Motor neuron (in vitro differentiated cells): ENCODE measurements at places on chromosomes 4 and X. TPM values are rescaled to one million over a fixed set of nuclear protein-coding genes. Genes with fewer than 3 reads are reported as not detected.

- ATAC-seq: no peak
Measured at GRCh38 chr4:92254767-92255442, 48.9 kb upstream of the GRID2 start.

DNA sequence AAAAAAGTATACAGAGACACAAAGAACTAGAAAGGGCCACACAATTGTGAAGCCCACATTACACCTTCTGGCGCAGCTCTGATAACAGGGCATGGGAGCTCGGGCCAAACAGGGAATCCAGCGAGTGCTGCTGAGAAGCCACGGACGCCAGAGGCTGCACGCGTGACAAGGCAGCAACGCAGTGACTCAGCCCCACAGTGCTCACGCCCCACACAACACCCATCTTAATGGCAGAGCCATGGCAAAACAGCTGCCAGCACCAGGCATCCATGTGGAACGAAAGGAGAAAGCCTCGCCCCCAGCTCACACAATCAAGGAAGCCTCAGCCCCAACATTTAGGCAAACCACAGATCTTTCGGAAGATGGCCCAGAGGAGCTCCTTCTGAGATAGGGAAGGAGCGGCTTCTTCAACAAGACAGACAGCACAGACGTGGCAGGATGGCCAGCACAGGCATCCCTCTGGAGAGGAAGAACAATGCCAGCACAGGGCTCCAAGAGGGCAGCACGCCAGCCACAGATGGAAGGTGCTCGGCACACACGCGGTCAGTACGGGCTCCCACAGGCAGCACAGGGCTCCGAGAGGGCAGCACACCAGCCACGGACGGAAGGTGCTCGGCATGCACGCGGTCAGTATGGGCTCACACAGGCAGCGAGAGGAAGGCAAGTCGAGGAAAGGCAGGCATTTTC lies 33.1 kb downstream of the GAK start:
- no peak for ATAC-seq

DNA sequence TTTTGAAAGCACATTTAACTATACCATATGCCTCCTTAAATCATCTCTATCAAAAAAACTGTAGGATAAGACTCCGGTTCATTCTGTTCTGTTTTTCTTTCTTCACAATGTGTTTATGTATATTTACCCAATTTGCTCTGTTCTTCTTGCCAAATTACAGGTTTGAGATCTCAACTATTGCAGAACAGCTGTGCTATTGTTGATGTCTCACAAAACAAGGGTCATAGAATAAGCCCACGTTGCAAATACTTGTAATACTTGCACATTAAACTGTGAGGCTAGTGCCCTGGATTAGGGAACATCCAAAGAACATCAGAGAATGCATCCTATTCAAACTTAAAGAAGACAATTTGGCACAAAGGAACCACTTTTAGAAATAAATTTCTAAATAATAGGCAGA lies 45.4 kb downstream of the ANTXR2 start:
- ATAC-seq: no peak

RNF212 gene
- total RNA-seq: 3.6 and 5.7 TPM in 2 replicates
